SHP77 treated with DMSO at 0.1 percent for 48 hours (cell line): ENCODE measurements at places on chromosomes 2 and 18.

- no peak for DNase-seq
These were observed 690.0 kb upstream of the PIK3C3 start for GRCh38 chr18:41265047-41265446.

- no peak for DNase-seq
These were observed 146.4 kb upstream of the HAAO start for GRCh38 chr2:42938671-42939370.

DNA sequence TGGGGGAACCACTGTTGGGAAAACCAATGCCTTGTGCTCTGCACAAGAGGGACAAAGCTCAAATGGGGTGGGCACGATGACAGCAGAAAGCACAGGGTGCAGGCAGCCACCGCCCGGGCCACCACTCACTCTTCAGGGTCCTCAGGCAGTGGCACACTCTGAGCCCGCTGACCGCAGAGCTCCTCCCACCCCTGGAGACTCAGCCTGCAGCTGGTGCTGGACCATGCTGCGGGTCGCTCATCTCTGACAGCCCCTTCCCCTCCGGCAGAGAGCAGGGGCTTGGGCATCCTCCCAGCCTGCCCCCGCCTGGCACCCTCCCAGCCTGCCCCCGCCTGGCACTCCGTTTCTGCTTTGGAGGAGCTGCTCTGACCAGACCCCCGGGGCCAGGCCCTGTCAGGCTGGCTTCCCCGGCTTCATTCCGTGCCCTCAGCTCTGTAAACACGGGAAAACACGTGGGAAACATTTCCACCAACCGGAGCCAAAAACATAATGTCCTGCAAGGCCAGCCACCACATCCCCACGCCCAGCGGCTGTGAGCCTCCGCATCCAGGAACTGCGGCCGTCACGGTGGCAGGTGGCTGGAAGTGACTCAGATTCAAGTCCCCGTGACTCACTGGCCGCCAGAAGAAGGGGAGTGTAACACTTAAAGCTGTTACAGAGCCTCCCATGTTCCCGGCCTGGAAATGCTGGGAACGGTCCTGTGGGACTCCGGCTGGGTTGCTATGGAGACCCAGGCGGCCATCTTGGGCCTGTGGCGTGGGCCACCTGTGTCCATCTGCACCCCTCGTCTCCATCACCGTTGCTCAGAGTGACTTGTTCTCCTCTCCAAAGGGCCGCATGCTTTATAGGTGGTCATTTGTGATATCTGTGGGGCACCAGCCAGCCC lies 6.8 kb upstream of the SNED1 start:
- peak; percentile 40 for DNase-seq

DNA sequence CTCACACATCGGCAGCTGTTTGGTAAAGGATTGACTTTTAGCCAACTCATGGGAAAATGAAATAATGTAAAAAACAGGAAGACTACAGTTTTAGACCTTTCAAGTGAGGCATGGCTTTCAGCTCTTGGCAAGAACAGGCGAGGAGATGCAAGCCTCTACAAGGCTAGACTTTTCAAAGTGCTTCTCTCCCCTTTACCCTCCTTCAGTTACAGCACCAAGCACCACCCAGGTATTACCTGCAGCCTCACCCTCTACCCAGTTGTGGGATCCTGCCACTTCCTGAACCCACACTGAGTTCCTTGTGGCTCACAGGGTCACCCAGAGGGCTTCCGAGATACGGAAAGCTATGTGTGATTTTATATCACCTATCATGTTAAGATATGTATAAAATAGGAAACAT lies 14.7 kb downstream of the UGT1A10 start:
- DNase-seq = no peak

DNA sequence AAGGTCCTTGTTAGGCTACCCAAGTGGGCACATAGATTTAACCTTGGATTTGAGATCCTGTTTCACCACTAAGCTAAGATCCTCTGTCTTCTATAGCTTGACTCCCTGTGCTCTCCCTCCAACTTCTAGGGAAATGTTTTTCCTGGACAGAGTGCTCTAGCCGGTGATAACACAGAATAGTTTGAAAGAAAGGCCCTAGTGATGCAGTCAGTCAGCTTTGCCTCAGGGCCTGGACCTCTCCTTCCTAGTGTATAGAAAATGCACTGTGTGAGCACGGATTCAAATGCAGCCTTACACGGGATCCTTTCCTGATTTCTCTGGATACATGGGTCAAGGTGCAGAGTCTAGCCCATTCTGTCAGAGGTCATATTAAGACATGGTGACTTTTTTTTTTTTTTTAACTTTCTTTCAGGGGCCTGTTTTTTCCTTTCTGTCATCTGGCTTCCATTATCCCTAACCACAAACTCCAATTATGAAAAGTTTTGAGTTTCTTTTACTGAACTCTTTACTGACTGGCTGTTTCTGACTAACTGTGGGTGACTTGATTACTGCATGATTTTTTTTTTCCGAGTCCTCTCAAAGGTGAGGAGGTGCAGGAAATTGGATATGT lies 122.6 kb downstream of the LRP1B start:
- no peak for DNase-seq

DNA sequence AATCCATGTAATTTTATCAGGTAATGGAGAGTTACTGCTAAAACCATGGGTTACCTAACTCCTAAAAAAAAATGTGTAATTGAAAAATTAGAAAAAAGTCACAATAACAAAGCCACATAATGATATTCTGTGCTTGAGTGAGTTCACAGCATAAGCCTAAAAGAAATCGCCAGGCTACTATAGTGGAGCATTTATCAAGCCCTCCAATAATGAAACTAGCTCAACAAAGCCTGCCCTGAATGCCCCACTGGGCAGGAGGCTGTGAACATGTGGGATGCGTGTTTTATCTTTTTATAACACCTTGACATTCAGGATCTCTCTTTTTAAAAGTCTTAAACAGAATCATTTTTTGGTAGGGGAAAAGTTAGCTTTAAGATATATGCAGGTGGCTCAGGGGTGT lies 86.3 kb downstream of the KCTD18 start:
- DNase-seq = no peak

DNA sequence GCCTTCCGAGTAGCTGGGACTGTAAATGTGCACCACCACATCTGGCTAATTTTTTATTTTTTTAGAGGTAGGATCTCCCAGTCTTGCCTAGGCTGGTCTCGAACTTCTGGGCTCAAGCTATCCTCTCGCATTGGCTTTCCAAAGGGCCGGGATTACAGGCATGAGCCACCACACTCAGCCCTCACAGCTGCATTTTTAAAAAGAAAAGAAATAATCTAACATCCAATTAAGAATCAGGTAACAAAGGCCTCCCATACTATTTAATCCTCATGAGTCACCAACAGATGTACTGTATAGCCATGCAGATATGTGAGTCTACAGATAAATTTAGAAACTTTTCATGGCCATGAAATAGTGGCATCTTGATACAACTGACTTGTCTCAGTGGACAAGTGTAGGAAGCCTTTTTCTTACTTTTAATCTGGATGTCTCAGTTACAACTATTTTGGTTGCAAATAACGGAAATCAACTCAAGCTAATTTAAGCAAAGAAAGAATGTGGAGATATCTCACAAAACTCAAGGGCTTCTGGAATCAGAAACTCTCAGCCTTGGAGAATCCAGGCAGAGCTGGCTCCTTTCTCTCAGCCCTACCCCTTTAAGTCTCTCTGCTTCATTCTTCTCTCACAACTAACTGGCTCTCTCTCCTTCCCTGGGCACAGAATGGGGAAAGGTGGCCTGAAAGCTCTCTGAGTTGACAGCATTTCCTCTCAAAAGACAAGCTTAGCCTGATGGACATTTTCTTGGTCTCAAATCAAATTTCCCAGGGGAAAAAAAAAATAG lies 12.8 kb upstream of the PPM1B start:
- no peak for DNase-seq

GRCh38 chr18:52829876-52830405 lies 489.9 kb downstream of the DCC start:
- no peak for DNase-seq

DNA sequence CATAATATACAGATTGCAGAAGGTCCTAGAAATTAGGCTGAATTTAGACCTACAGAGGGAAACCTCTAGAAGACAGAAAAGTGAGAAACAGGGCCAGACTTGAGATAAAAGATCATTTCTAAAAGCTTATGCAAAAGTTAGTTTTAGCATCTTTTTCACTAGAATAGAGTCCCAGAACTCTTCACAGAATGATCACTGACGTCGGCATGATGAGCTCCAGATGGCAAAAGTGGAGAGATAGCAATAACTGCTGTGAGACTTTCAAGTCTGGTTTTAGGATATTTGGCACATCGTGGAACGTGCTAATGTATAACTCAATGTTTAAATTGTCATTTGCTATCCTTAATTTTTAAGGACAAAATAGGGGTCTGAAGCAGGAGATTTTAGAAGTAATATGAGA lies 1050.7 kb upstream of the CELF4 start:
- DNase-seq = no peak
